ENCODE measurements at places on chromosomes 2 and 18.

DNA sequence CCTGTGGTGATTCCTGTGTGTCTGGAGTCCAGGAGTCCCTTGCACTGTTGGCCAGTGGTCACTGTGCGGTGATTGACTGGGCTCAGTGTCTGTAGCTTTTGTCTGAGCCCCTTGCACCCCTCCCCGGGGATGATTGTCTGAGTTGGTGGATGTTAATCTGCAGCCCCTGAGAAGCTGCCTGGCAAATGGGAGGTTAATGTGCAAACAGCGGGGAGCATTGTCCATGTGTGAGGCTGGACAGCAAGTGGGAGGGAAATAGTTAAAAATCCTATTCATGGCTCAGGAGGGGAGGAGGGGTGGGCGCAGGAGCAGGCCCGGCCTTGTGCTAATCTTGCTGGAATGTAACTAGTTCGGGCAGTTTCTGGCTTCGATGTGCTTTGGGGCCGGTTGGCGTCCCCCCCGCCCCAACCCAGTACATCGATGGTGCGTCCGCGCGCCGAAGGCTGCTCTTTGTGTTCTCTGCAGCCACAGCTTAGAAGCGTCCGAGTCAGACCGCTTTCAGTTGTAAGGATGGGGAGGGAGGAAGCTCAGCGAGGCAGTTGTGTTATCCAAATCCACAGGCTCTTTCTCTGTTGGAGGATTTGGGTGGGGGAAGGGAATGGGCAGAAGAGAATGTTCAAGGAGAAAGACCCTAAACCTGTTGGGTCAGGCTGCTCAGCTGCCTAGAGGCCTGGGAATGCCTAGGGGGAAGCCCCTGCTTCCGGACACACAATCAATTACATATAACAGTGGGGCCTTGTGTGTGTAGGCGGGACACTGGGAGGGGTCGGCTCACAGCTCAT is 71.8 kb downstream of the TGOLN2 start:
- no peak for DNase-seq

DNA sequence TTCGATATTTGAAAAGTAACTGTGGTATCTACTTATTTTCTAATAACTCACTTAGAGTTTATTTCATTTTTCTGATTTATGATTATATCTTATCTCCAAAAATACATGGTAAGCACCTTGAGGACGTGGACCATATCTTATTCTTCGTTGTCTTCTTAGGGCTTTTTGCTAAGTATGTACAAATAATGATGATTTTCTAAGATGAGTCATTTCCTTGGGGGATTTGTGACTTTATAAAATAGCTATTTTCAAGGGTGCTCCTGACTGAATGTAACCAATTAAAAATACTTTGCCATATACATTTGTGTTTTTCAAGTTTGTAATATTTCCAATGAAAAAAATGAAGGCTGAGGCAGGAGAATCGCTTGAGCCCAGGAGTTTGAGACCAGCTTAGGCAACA is 56.3 kb downstream of the GREB1L start:
- DNase-seq: no peak

DNA sequence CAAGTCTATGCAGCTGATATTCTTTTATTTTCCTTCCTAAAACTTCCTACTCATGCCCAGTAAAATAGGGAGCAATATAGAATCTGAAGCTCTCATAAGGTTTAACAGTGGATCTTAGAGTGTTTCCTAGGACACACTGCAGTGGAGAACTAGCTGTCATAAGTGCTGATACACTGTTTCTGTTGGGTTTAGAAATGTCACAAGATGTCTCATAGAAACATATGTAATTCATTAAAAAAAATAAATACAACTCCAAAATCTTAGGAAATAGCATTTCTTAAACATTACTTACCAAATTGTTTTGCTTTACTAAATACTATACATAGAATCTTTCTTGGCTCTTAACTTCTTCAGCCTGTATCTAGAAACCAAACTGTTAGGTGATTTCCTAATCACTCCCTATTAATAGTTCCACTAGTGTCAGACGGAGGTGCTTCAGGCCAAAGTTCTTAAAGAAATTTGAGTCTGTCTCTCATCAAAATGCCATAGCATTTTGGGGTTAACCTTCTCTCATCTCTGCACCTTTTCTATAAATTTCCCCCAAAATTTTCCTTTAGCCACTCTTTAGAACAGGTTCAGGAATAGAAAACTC is 93.7 kb downstream of the CERKL start:
- DNase-seq: no peak

DNA sequence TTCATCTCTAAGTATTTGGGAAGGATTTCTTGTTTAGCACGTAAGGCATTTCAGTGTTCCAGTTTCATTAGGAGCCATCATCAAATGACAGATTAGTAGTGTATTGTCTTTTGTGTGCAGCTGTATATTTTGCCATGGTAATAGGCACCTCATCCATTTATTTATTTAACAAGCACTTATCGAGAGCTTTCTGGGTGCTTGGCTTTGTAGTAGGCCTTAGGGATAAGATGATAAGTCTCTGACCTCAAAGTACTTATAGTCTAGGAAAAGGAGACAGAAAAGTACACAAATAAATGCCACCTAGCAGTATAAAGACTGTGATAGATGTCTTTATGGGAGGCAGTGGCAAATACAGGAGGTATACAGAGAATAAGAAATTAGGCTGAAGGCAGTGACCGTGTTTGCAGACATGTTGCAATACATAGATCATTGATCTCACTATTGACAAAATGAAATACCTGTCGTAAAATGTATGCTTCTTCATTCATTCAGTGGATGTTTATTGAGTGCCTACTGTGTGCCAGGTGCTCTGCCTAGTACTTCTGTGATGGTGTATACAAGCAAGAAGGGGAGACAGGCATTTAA is 265.9 kb downstream of the SETBP1 start:
- no peak for DNase-seq

- DNase-seq: no peak
Observed at GRCh38 chr2:42777883-42778805, 14.2 kb upstream of the OXER1 start.

DNA sequence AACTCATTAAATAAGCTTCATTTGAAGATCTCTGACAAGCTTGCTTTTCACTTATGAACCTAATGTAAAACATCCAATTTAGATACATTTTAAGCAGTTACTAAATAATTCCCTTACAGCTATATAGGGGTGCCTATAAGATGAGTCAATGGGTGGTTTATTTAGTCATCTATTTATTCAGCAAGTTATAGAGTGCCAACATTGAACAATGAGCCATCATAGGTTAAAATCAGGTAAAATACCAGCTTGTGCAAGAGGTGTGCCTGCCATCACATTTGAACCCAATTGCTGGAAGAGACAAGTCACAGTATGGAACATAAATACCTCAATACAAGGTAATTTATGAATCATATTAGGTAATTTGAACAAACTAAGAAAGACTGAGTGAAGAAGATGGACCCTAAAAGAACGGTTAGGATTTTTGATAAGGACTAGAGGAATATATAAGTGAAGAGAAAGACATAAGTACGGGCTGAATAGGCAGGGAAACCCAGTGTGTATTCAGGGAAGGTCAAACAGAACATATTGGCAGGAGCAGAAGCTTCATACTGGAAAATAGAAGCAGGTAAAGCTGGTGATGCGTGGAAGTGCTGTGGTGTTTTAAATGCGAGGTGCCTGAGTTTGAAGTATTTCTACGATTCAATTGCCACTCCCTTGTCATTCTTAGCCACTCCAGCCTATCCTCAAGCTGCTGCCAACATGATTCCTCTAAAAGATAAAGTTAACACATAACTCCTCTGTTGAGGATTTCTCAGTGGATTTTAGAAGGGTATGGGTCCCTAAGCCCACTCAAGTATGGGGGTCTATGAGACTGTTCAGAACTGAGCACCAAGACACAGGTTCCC is 18.9 kb upstream of the STAT4 start:
- no peak for DNase-seq

DNA sequence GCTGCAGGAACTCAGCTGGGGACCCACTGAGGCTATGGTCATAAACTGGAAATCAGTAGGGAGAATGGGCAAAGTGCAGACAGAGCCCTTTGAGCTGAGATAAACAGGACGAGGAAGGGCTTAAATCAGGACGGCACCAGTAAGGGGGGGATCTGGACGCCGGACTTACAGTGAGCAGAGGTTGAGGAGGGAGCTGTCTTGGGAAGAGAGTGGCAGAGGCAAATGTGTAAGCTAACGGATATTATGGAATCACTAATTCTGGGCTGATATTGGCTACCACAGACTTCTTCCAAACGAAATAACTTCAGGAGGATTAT is 539 bp downstream of the CYP27A1 start:
- DNase-seq: no peak

DNA sequence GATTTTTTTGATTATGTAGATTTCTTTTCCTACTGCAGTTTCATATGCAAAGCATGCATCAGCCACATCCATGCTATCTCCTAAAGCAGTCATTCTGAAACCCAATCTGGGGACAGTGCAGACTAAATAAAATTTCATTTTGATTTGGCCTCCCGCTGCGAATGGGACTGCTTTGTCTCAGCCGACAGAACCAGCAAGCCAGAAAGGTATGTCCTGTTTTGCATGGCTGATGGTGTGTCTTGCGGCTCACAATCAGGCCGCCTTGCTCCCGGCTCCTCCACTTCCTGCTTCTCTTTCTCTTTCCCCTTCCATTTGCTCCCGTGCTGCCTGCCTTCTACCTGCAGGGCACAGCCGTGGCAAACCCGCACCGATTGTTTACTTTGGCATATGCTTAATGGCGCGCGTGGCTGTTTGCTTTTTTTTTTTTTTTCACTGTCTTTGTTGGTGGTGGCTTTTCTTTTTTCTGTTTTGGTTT is 419.6 kb upstream of the POU3F3 start:
- DNase-seq: no peak

GRCh38 chr18:36297417-36298125 is at the start of gene FHOD3:
Gene FHOD3 (plus strand): TSS chr18:36297713. CDS start chr18:36297836, 123 bp downstream.
- no peak for DNase-seq

DNA sequence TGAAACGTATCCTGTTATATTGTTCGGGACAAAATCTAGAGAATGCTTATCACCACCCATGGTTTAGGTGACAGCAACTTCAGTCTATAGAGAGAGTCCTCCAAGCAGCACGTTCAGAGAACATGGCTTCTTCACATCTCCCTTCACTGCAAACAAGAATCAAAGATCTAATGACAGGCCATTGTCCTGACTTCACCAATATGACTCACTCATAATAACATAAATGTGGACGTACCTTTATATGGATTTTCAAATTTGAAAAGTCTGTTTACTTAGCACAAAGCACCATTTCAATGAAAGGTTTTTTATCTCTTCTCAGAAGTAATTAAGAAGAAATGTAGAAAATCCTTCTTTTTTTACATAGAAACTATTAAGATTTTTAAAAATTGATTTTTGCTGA is 46.7 kb downstream of the KLF7 start:
- no peak for DNase-seq

GRCh38 chr2:67571785-67572718 is 174.9 kb downstream of the ETAA1 start:
- no peak for DNase-seq

- no peak for DNase-seq
Observed at GRCh38 chr2:22247466-22247865, 1123.7 kb downstream of the TDRD15 start.

DNA sequence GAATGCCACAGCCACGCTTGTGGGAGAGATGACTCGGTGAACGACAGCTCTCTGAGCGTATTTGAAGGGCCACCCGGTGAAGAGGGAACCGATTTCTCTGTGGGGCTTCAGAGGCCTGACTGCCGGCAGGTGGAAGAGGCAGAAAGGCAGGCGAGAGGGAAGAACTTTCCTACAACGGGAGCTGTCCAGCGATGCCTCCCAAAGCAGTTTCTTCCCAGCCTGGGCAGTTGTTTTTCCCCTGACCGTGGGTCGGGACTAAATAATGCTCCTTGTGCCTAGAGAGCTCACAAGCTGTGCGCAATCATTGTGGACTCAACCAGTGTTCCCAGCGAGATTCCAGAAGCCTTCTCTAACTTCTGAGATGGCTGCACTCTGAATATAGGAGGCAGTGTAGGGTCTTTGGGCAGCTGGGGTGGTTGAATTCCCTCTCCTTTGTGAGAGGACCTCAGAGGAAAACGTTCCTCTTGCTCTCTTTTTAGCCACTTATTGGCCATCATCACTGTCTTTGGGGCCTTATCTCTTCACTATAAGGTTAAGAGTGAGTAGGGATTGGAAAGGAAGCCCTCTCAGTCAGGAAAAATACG is 710 bp downstream of the SEC11C start:
- DNase-seq: no peak

- no peak for DNase-seq
Observed at GRCh38 chr2:23706613-23707078, 220.3 kb downstream of the ATAD2B start.

GRCh38 chr2:137959166-137959565 is 5.1 kb upstream of the HNMT start:
- DNase-seq: no peak

GRCh38 chr18:31791817-31792579 is 31.3 kb upstream of the SLC25A52 start:
- DNase-seq: no peak

GRCh38 chr18:59143441-59143840 is 3.8 kb downstream of the SEC11C start:
- no peak for DNase-seq

DNA sequence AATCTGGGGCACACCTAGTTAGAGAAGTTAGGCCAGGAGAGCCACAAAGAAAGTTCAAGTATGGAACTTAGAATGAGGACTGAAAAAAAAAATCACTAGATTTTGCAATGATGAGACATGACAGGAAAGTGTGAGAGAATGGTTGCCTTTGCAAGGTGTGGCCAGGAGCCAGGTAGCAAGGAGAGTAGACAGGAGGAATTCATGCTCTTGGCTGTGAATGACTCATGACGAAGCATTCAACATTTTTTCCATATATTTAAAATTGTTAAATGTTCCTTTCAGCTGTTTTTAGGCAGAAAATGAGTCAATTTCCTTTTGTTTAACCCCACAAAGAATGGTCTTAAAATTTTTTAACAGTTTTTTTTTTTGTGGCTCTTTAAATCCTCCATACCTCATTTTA is 636.9 kb downstream of the PLCL1 start:
- DNase-seq: no peak

GRCh38 chr18:374721-375168 is 106.9 kb upstream of the THOC1 start:
- DNase-seq: no peak

DNA sequence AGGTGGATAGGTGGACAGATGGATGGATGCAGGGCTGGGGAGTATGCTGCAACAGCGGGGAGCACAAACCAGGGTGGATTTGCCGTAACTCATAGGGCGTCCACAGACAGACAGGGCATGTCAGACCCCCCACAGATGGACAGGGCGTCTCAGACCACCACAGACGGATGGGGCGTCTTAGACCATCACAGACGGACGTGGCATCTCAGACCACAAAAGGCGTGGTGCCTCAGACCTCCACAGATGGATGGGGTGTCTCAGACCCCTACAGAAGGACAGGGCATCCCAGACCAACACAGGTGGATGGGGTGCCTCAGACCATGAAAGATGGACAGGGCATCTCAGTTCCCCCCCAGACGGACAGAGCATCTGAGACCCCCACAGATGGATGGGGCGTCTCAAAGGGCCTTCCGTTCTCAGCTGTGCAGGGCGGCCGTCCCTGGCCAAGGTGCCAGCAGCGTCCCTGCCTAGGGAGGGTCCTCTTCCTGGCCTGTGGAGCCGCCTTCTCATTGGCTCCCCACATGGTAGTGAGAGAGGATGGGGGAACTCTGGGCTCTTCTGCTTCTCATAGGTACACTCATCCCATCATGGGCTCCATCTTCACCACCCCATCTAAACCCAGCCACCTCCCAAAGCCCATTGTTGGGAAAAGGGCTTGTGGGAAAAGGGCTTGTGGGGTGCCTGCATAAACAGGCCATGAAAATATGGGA is 2.1 kb downstream of the ANKMY1 start:
- no peak for DNase-seq

GRCh38 chr2:170895023-170895757 is 33.9 kb upstream of the GORASP2 start:
- no peak for DNase-seq
